Stomach (tissue), 19 donors: ENCODE measurements at places on chromosomes 4 and X. TPM values are rescaled to one million over a fixed set of nuclear protein-coding genes. Genes with fewer than 3 reads are reported as not detected.
A peak's percentile ranks its signal among the peaks of the same experiment; 100 is the strongest.

DNA sequence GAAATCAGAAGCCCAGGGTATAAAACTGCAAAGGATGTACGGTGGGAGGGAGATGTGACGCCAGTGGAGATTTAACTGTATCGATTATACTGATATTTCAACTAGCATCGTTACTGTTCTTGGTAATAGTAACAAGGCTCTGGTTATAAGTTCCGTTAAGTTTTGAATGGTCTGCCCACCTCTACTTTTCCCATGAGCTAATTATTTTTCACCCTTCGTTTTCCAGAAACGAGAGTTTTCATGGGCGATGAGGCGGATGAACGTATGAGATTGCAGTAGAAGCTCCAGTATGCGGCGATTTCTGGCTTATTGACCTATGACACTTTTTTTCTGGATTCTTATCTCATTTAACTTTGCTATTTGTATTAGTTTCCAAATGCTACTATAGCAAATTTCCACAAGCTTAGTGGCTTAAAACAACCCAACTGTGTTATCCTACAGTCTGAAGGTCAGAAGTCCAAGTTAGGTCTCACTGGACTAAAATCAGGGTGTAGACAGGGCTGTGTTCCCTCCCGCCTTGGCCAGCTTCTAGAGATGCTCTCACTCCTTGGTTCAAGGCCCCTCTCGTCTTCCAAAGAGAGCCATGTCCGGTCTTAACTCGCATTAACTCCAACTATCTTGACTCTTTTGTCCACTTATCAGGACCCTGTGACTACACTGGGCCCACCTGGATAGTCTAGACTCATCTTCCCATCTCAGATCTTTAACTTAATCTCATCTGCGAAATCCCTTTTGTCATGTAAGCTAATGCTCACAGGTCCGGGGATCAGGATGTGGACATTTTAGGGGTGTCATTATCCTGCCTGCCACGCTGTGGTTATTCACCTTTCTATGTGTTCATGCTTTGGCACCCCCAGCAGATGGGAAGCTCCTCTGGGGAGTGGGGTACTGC is 122.5 kb downstream of the IRF2 start:
- H3K27ac ChIP-seq = no peak overlapping the region
- no peaks in the 10 kb centered on the region for H3K27me3 ChIP-seq
- peaks cover 64% of the 10 kb centered on the region for H3K4me1 ChIP-seq
- no peaks in the 10 kb centered on the region for H3K36me3 ChIP-seq
- H3K4me3 ChIP-seq = no peak overlapping the region

GRCh38 chr4:169741569-169741968 is 16.2 kb downstream of the HPF1 start:
- H3K4me3 ChIP-seq = no peak overlapping the region
- peaks cover 2% of the 10 kb centered on the region for H3K36me3 ChIP-seq
- no peak overlapping the region for H3K27ac ChIP-seq
- H3K4me1 ChIP-seq = no peaks in the 10 kb centered on the region
- no peaks in the 10 kb centered on the region for H3K27me3 ChIP-seq

DNA sequence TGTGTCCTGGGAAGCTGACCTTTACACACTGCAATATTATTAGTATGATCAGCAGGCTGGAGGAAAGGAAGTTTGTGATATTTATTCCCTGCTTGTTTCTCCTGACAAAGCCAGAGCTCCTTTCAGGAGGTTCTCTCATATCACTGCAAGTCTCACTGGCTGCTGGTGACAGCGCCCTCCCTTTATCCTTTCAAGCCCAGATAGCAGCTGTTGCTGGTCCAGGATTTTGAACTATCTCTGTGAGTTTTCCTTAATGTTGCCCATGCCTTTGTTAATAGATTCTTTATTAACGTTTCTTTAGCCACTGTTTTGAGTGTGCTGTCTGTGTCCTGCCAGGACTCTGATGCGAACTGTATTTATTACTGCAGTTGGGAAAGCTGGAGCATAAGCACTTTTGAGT is 518.7 kb downstream of the C4orf33 start:
- no peaks in the 10 kb centered on the region for H3K27me3 ChIP-seq
- no peak for DNase-seq
- H3K27ac ChIP-seq = no peak overlapping the region
- H3K4me3 ChIP-seq = no peak overlapping the region
- no peaks in the 10 kb centered on the region for H3K4me1 ChIP-seq

DNA sequence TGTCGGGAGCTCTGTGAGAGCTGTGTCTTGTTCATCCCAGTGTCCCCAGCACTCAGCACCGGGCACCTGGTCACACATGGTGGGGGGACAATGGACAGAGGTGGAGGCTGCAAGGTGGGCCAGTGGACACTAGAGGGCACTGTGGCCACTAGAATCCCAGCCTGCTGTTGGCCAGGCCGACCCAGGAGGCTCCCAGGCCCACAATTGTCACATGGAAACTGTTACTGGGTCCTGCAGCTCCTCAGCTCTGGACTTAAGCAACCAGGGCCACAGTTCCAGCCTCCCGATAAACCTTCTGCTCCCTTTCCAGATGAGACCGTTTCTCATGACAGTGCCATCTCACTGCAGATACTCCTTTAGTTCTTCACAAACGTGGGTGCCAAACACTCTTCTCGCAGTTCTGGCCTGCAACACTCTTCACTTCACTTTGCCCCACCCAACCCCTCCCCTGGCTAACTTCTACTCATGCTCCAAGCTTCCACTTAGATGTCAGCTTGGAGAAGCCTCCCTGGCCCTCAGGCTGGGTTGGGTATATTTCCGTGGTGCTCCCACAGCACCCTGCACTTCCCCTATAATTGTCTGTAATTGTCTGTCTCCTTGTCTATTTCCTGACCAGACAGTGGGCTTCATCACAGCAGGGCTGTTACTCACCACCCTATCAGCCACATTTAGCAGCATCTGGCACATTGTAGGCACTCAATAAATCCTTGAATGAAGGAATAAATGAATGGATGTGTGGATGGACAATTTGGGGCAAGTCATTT is 3.5 kb upstream of the IQSEC2 start:
- DNase-seq = peak; percentile 67
- H3K4me1 ChIP-seq = peaks cover 70% of the 10 kb centered on the region
- H3K27me3 ChIP-seq = peaks cover 32% of the 10 kb centered on the region
- H3K4me3 ChIP-seq = no peak overlapping the region

- H3K27me3 ChIP-seq = peaks cover 10% of the 10 kb centered on the region
- H3K4me3 ChIP-seq = peak overlapping the region; percentile 24
- no peak for DNase-seq
- no peak overlapping the region for H3K27ac ChIP-seq
These were observed 46.3 kb downstream of the TEX13B start for GRCh38 chrX:107935664-107936433.

GRCh38 chrX:7214251-7214650 is 66.3 kb upstream of the PUDP start:
- DNase-seq = no peak
- no peaks in the 10 kb centered on the region for H3K27me3 ChIP-seq
- no peak overlapping the region for H3K4me3 ChIP-seq
- H3K36me3 ChIP-seq = no peaks in the 10 kb centered on the region
- no peak overlapping the region for H3K27ac ChIP-seq

GRCh38 chr4:3229328-3229727 is 19.6 kb upstream of the MSANTD1 start:
- H3K4me3 ChIP-seq = no peak overlapping the region
- H3K27me3 ChIP-seq = no peaks in the 10 kb centered on the region

DNA sequence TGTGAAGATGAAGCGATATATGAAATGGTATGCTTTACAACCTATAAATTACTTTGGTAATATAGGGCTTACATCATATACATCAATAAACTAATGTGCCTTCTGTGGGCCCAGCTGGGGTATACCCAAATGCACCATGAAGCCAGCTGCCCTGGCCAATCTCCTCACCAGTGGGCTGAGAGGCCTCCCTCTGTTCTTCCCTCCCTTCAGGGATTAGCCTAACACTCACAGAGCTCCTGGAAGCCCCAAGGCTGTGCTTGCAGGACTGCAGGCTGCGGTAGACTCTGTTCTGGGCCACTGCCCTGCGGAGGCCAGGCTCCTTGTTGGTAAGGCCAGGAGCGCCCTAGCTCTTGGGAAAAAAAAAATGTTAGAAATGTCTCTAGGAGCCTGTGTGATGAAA is 33.9 kb downstream of the PAGE1 start:
- H3K27ac ChIP-seq = no peak overlapping the region
- no peaks in the 10 kb centered on the region for H3K4me1 ChIP-seq
- no peak for DNase-seq
- no peak overlapping the region for H3K4me3 ChIP-seq
- no peaks in the 10 kb centered on the region for H3K27me3 ChIP-seq
- H3K36me3 ChIP-seq = no peaks in the 10 kb centered on the region

- H3K27ac ChIP-seq = no peak overlapping the region
- H3K4me1 ChIP-seq = no peaks in the 10 kb centered on the region
- no peaks in the 10 kb centered on the region for H3K36me3 ChIP-seq
These were observed 487.2 kb downstream of the FAT4 start for GRCh38 chr4:125801924-125802323.

DNA sequence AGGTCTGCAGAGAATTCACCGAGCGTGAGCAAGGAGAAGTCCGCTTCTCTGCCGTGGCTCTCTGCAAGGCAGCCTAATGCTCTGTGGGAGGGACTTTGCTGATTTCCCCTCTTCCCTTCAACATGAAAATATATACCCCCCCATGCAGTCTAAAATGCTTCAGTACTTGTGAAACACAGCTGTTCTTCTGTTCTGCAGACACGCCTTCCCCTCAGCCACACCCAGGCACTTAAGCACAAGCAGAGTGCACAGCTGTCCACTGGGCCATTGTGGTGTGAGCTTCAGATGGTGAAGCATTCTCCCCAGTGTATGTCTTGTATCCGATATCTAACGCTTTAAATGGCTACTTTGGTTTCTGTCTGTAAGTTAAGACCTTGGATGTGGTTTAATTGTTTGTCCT is 11.3 kb downstream of the UCHL1 start:
- H3K27me3 ChIP-seq = no peaks in the 10 kb centered on the region
- DNase-seq = no peak
- no peaks in the 10 kb centered on the region for H3K36me3 ChIP-seq
- no peaks in the 10 kb centered on the region for H3K4me1 ChIP-seq
- no peak overlapping the region for H3K27ac ChIP-seq

Gene CXCL3
- 3.5 TPM for total RNA-seq

Gene MAGEB10
- total RNA-seq = not detected

- H3K36me3 ChIP-seq = peaks cover 12% of the 10 kb centered on the region
- no peak overlapping the region for H3K27ac ChIP-seq
- DNase-seq = no peak
These were observed 178.3 kb downstream of the AFAP1 start for GRCh38 chr4:7761312-7761711.

DNA sequence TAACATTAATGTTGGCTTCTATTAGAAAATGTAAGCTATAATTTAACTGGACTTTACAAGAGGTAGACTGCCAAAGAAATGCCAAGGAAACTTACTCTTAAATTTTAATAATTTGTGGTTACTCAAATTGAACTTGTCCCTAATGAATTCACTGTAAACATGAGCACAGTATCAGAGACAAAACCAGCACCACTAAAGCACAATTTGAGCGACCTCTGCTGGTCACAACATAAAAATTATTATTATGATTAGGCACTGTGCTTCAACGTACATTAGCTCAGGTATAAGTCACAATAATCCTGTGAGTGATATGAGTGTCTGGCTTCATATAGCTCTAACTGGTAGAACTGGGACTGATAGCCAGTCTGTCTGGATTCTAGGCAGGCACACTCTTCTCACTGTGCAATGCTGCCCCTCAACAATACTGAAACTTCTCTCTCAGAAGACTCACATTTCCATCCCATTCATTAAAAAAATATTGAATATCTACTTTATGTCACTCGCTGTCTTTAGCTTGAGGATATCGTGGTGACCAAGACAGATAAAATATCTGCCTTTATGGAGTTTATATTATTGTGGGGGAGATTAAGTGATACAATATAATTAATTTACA is 8.0 kb downstream of the NUDT6 start:
- H3K4me1 ChIP-seq = no peaks in the 10 kb centered on the region
- no peak for DNase-seq
- no peak overlapping the region for H3K4me3 ChIP-seq
- H3K27ac ChIP-seq = no peak overlapping the region

DNA sequence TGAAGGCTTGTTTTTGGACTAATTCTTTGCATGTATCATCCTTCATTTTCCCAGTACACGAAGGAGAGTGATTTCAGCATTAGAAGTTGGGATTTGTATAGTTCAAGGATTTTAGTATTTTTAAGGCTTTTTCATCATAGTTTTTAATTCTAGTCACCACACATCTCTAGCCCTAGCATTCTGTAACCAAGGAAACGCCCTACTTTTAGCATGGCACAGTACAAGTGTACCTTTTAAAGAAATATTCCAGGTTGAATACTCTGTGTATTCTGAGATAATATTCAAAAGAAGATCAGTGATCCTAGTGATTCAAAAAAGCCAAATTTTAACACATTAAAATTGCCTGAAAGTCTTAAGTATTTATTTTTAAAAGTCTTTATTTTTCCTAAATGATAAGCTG is 150.5 kb downstream of the RAP1GDS1 start:
- no peak overlapping the region for H3K27ac ChIP-seq
- no peaks in the 10 kb centered on the region for H3K4me1 ChIP-seq
- DNase-seq = no peak
- no peak overlapping the region for H3K4me3 ChIP-seq

Gene USP26
- total RNA-seq = not detected

- H3K27me3 ChIP-seq = no peaks in the 10 kb centered on the region
- DNase-seq = no peak
- H3K4me1 ChIP-seq = no peaks in the 10 kb centered on the region
- no peak overlapping the region for H3K4me3 ChIP-seq
These were observed 458.6 kb upstream of the NWD2 start for GRCh38 chr4:36785973-36786372.

DNA sequence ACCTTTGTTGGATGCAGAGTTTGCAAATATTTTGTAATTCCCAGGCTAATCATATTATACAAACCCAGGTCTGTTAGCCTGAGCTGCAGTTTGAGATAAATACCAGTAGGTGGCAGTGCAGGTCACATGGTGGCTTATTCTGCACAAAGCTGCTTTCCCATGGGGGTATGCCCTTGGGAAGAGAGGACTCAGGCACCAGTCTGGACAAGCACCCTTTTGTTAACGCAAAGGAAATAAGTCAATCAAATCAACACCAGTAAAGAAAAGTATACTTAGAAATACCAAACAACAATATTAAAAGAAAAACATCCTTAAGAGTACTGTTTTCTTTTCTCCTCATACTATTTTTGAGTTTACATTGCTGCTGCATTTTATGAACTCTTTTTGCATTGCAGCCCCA is 389.0 kb upstream of the ZFP42 start:
- no peak overlapping the region for H3K27ac ChIP-seq
- H3K27me3 ChIP-seq = no peaks in the 10 kb centered on the region
- H3K4me3 ChIP-seq = no peak overlapping the region

DNA sequence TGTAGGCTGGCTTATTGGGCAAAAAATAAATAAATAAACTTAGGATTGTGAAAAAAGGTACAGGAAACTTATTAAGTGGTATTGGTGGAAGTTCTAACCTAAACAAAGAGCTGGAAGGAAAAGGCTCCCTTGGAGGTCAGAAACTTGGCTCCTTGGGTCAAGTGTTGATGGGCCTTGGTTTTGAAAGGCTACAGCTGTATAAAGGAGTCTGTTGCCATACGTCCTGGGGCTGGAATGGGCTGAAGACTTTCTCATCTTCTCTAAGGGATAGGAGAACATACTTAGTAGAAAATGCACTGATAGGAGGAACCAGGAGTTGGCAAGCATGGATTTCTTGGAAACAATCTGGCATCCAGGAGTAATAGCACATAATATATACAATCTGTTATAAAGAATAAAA is 56.6 kb downstream of the PDLIM5 start:
- no peaks in the 10 kb centered on the region for H3K27me3 ChIP-seq
- peak overlapping the region; percentile 57 for H3K27ac ChIP-seq
- H3K4me3 ChIP-seq = no peak overlapping the region
- H3K36me3 ChIP-seq = no peaks in the 10 kb centered on the region
- no peak for DNase-seq

Gene C4orf50
- total RNA-seq = 1.8 TPM

Gene SYTL5
- total RNA-seq = 18.9 TPM

- H3K4me3 ChIP-seq = no peak overlapping the region
- no peaks in the 10 kb centered on the region for H3K4me1 ChIP-seq
- no peaks in the 10 kb centered on the region for H3K27me3 ChIP-seq
- H3K27ac ChIP-seq = no peak overlapping the region
These were observed 1473.6 kb downstream of the STIM2 start for GRCh38 chr4:28334249-28334648.

Gene PRDM8
- 1.6 TPM for total RNA-seq
